ENCODE measurements at places on chromosomes 7 and 10. TPM values are rescaled to one million over a fixed set of nuclear protein-coding genes. Genes with fewer than 3 reads are reported as not detected.

Gene HACD1
- 15.9 TPM for polyA plus RNA-seq

Gene NME8
- polyA plus RNA-seq, result 0.11 TPM

Gene NKX2-3
- not detected for polyA plus RNA-seq

- DNase-seq, result no peak
Measured at GRCh38 chr7:111092406-111093236, 1.7 kb downstream of the LRRN3 start.

DNA sequence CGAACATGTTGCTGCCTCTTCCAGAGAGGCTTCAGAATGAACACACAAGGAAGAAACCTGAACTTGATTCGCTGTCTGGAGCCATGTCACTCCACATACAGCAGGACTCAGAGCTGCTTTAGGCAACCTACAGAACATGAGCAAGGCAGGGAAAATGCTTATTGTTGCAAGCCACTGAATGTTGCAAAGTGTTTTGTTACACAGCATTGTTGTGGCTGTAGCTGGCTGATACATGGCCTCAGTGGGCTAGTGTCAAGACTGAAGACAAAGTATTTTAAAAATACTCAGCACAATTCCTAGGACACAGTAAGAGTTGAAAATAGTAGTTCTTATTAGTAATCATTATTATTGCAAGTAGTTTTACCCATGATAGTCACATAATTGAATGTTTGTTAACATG, 3.1 kb upstream of the CHST15 start:
- no peak for DNase-seq
